ENCODE measurements at places on chromosomes 6 and 20.

DNA sequence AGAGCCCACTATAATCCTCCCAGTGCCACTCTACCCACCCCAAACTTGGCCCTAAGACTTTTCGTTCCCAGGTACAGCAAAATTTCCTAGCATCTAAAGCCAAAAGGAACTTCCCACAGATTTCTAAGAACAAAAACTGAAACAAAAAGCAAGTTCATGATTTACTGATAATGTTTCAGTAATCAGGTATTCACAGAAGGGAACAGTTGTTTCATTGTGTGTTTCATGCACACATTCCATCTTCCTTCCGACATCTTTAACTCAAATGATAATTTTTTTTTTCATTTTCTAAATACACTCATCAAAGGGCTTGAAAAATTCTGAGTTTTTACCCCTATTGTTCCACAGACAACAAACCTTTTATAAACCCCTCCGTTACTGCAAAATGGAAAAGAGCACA, 6.0 kb upstream of the BTN1A1 start:
- no peak for DNase-seq

- DNase-seq: no peak
These were observed 133.3 kb upstream of the MAN1A1 start for GRCh38 chr6:119482850-119483285.

- DNase-seq: no peak
These were observed 767.1 kb downstream of the KIF16B start for GRCh38 chr20:15806105-15806504.

DNA sequence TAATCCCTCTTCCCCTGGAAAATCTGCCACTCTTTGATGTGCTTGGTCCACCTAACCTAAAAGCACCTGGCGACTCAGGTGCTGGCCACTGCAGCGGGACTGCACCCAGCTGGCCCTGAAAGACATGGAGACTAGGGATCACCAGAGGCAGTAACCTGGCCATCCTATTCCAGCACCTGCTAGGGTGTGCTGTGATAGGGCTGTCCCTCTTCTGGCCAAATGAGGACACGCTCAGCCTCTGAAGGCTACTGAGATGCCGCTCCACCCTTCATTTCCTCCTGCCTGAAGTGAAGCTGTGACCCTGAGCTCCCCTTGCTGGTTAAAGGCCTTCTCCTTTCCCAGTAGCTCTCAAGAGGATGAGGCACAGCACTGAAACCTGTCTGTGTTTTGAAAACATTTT, 24.4 kb downstream of the FOXC1 start:
- no peak for DNase-seq

DNA sequence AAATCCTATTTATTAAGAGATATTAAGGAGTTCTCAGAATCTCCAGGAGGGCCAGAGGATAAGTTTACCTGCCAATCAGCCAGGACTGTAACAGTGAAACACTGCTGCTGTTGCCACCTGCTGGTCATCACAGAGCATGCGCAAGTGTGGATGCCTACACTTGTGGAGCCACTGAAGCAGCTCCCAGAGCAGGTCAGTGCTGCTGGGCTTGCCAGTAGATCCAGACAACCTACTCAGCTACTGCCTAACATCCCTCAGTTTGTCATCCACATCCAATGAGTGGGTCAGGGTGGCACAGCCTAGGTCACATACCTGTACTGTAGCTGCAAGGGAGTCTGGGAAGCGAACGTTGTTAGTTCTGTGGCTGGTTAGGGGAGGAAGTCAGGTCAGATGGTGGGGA, 18.3 kb upstream of the NHSL1 start:
- DNase-seq: no peak

DNA sequence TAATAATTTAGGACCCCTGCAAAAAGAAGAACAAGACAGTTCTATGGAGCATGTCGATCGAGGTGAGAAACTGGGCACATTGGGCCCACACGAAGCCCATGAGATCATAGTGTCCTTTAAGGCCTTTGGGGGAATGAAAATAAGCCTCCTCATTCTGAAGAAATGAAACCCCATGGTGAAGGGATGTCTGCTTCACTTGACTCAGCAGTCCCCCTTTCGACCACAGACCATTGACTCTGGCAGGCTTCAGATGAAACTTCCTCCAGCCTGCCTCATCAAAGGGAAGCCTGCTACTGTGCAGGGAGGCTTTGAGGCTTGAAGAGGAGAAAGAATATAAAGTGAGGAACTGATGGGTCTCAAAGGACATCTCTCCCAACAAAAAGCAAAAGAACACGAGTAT, 144.2 kb upstream of the FBXL4 start:
- no peak for DNase-seq

DNA sequence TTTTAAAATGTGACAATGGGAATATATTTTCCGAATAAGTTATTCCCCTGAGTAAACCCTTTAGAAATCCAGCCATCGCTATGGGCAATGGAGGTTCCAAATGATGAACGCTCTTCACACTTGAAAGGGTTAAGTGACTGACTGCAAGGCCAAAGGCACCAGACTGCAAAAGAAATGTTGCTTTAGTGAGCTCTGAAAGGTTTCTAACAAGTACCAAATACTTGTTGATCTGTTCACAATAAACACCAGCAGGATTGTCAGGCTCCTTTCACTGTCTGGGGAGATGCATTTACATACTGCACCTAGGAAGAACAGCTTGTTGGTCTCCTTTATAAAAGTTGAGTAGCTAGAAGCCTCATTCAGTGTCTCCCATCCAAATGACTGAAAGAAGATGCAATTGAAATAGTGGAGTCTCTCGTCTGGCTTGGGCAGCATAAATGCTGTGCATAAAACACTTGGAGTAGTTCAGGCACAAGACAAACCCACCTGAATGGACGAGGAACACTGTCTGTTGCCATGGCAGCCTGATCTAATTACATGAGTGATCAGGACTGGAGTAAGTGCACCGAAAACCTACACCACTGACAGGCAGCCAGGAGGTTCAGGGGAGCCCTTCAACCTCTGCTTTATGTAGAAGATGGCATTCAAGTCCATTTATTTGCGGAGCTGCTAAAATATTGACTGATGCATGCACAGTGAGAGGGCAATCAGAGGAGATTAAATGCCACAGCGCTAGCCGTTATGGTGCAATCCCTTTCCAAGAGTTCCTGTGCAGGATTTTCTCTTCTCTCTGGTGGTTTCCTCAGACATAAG, 2.9 kb downstream of the ATXN1 start:
- no peak for DNase-seq

GRCh38 chr6:55033016-55033546, 141.2 kb upstream of the HCRTR2 start:
- DNase-seq: no peak

GRCh38 chr20:50911030-50911429, 20.2 kb downstream of the ADNP start:
- DNase-seq: no peak

DNA sequence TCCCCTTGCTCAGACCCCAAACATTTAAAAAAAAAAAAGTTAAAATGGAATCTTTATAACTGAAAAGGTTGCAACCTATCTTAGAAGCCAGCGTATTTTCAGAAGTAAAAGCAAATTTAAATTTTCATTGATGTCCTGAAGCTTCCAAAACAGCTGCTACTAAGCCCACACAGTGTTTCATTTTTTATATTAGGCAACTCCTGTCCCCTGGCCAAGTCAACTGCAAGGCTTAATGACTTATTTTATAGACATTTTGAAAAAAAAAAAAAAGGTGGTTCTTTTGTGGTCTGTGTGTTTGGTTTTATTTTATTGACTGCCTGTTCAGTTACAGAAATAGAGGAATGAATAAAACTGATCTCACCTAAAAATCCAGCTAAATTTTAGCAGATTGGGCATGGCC, 13.0 kb downstream of the CFAP61 start:
- DNase-seq: no peak

DNA sequence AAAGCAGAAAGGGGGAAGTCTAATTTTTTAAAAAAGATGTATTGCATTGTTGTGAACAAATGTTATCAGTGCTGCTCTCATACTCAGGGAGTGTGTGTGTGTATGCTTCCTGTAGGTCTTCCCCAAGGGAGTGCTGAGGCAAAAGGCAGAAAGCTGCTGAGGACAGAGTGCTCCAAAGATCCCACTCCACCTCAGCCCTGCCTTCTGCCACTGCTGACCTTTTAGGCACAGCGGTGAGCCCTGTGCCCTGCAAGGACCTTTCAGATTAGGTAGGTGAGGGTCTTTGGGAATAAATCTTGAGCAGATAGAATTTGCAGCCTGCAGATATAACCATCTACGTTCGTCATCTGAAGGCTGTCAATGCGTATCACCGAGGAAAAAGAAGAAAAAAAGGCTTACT, 756.4 kb upstream of the MMS22L start:
- DNase-seq: no peak

DNA sequence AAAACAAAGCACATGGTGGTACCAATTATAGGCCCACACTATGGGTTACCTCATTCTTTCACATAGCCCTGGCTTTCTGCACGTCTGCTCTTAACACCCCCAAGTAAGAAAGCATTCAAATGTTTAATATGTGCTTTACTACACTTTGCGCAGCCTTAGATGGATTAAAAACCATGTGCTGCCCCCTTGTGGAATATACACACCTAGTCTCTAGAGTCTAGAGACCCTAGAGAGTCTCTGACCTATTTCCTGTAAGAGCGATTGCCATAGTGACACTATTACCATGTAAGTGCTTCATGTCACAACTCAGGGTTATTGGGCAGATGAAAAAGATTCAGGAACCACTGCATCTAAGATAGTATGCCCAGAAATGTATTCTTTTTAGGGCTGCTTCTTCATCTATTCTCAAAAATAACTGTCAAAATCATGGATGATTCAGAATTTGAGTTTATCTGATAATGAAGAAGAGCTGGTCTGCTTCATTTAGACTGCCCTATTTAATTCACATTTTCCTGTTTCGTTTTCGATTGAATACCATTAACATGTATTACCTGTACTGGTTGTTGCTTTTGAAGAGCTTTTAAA, 186.3 kb downstream of the ADGB start:
- no peak for DNase-seq

DNA sequence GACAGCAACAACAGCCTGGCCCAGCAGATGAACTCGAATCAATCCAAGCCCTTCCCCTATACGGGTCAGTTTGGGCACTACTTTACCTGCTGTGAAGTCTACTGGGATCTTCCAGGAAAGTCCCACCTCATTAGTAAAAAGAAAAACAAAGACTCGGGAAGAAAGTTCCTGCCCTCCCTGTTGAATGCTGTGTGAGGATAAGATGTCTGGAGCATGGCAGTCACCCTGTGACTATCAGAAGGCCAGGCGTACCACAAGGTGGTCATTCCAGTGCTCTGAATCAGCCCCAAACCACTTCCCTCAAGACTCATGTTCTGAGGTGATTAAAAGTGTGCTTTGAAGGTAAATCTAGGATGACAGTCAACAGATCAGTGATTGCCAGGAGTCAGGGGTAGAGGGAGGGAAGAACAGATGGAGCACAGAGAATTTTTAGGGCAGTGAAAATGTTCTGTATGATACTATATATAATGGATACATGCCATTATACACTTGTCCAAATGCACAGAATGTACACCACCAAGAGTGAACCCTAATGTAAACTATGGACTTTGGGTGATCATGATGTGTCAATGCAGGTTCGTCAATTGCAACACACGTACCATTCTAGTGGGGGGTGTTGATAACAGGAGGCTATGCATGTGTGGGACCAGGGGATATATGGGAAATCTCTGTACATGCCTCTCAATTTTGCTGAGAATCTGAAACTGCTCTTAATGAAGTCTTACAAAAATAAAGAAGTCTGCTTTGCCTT, 14.7 kb downstream of the FKBP1A start:
- DNase-seq: no peak

DNA sequence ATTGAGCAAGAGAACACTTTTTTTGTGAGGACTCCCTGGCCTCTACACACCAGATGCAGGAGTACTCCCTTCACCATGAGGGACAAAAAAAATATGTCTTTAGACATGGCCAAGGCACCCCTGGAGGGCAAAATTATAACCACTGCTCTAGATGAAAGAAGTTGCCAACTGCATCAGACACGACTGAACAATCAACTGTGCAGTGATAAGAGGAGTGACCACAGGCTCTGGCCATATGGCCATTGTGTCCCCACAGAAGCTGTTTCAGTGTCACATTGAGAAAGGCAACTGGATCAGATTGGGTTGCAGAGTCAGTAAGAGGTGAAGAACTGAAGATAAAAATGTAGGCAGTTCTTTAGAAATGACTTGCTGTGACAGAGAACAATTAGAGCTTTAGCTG, 85.7 kb downstream of the C6orf118 start:
- no peak for DNase-seq

GRCh38 chr20:41476013-41476441, 109.4 kb upstream of the EMILIN3 start:
- DNase-seq: no peak

DNA sequence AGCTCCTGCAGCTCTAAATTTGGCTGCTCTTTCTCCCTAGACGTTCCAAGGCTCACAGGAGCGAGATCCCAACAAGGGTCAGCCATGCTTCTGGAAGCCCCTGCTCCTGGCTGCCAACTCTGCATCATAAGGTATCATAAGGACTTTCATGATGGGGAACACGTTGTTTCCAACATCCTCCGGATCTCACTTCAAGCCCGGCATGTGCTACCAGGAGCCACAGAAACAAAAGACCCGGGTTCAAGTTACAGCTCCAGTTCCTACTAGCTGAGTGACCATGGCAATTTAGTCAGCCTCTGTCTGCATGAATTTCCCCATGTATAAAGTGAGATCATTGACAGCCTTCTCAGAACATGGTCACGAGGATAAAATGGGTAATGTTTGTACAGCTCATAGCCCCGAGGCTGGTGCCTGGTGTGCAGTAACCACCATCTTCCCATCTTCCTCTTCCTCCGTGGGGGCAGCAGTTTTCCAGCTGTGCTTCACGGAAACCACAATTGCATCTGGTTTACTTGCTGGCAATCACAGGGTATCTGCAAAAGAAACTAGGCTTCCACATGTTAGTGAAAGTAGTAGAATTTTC, 209.0 kb upstream of the ECI2 start:
- no peak for DNase-seq

GRCh38 chr20:14600527-14600926, 263.1 kb upstream of the FLRT3 start:
- no peak for DNase-seq

- DNase-seq: no peak
These were observed 34.4 kb downstream of the TSBP1 start for GRCh38 chr6:32337186-32337805.

DNA sequence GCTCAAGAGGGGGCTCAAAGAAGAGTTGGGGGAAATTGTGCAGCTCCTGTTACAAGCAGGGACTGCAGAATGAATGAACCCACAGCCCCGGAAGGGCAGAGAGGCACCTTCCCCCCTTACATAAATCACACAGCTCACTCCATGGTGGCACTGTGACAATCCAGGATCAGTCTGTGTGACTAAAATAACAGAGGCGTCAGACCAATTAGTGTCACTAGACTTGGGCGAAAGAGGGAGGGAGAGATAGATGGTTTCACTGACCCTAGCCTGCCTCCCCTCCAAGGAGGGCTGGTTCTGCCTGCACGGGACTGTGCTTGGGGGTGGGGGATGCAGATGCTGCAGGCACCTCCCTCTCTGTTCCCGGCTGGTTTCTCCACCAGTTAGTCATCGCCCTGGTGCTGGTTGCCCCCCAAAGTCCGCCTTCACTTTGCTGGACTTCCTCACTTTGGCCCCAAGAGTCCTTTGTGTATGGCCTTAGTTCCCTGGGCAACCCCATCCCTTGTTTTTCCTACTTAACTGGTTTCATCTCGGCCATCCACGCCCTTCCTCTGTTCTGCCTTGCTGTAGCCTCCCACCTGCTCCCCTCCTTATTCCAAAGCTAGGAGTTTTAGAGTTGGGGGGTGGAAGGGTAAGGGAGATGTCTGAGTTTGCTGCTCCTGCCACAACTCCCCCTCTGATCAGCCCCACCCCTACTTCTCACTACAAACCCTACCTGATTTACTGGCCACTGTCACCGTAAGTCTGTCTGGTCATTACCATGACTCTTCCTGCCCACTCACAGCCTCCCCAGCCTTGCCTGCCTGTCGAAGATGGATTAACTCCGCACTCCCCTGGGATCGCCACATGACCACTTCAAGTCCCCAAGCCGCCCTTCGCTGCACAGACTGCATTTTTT, 17.7 kb downstream of the CCDC167 start:
- no peak for DNase-seq

All from esophagus squamous epithelium (tissue), 5 donors.